GM13976 (cell line): ENCODE measurements at places on chromosomes 13 and 19.

GRCh38 chr19:14889994-14890642 lies 4.2 kb upstream of the OR7A17 start:
- DNase-seq, result no peak

GRCh38 chr13:39310961-39311360 lies 272.7 kb downstream of the NHLRC3 start:
- DNase-seq, result no peak

GRCh38 chr13:20714161-20714560 lies 10.7 kb downstream of the IL17D start:
- no peak for DNase-seq

- no peak for DNase-seq
Measured at GRCh38 chr13:77836423-77836822, 82.2 kb downstream of the EDNRB start.

DNA sequence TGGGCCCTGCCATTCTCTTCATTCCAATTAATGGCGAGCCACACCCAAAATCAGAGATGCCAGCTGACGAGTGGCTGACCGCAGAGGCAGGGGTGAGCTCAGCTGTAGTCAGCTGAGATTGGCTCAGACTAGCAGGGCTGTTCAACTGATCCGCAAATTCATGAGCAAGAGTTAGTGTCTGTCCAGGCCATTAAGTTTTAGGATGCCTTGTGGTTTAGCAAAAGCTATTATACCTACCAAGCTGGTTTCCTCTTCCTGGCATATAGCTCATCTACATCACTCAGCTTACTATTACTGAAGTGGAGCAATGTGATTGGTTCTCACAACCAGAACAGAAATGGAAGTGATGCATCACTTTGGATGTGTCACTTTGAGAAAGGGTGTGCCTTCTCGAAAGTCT lies 148.7 kb downstream of the NALCN start:
- DNase-seq, result no peak

DNA sequence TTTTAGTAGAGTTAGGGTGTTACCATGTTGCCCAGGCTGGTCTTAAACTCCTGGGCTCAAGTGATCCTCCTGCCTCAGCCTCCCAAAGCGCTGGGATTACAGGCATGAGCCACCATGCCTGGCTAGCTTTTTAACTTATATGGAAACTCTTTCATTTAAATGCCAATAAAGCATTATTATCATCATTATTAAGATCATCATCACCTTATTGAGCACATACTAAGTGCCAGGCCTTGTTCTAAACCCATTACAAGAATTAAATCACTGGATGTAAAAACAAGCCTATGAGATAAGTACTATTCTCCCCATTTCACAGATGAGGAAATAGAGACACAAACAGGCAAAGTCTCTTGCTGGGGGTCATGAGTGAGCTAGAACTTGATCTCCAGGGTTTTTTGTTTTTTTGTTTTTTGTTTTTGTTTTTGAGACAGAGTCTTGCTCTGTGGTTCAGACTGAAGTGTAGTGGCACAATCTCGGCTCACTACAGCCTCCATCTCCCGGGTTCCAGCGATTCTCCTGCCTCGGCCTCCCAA lies 1.3 kb downstream of the GMFG start:
- DNase-seq, result no peak

GRCh38 chr19:16262618-16263017 lies 62.0 kb upstream of the KLF2 start:
- no peak for DNase-seq

DNA sequence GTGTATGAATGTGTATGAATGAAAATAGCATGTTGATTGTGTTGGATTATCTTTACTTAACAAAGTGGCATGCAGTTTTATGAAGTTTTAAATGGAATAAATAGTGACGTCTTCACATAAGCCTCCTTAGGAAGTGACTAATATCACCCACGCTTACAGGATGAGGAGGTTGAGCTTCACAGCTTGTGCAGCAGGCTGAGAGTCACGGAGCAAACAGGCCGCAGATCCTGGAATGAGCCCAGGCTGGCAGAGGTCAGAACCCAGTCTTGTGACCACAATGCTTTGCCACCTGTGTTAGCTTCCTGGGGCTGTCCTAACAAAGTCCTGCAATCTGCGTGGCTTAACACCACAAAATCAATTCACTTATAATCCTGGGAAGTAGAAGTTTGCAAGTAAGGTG lies 20.8 kb downstream of the LAIR2 start:
- DNase-seq, result no peak

DNA sequence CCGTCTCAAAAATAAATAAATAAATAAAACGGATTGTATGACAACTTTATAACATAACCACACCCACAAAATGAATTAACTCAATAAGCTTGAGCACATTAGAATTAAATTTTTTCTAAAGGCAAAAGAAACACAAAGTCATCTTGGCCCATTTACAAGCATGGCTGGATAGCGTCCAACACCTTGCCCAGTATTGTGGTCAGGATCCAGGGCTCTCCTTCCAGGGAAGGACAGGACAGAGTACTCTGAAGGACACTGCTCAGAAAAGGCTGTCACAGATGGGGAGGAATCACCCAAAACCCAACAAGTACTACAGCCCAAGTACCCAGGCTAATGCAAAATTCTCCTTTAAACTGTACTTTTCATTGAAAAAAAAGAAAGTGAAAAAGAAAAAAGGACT lies 27.1 kb downstream of the SUGP2 start:
- DNase-seq, result no peak

DNA sequence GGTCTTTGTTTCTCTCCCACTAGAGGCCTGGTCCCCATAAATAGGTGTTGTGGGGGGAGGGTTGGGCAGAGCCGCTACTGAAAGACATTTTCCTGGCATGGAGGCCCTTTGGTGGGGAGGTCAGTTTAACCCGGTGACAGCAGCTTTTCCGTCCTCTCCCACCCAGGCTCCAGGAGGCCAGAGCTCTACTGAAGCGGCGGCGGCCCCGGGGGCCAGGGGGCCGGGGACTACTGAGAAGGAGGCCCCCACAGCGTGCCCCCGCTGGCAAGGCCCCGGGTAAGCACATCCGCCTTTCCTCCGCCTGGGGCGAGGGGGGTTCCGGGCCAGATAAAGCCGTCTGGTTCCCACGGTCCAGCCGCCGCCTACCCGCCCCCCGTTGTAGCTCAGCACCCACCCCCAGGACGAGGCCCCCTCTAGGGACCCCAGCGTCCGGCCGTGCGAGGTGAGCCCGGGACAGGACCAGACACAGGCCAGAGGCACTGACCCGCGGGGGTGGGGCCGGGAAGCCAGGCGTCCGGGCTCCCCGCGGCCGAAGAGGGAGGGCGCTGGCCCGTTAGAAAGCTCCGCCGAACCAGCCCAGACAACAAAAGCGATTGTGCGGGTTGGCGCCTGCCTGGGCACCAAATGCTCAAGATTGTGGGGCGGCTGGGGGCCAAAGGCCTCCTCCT lies 1.1 kb upstream of the LTBP4 start:
- no peak for DNase-seq

DNA sequence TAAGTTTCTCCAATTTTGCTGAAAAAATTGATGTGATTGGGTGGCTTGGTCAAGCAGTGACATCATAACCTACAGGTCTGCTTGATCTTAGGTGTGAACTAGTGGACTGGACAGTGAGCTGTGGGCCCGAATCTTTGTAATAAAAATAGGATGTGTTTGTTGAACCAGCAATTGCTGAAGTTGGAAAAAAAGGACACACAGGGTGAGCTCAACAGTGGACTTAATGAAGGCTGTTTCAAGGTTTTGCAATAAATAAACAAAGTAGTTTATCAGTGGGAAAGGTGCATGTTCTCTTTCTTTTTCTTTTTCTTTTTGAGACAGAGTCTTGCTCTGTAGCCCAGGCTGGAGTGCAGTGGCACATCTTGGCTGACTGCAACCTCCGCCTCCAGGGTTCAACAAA lies 30.3 kb upstream of the ZNF726 start:
- no peak for DNase-seq

DNA sequence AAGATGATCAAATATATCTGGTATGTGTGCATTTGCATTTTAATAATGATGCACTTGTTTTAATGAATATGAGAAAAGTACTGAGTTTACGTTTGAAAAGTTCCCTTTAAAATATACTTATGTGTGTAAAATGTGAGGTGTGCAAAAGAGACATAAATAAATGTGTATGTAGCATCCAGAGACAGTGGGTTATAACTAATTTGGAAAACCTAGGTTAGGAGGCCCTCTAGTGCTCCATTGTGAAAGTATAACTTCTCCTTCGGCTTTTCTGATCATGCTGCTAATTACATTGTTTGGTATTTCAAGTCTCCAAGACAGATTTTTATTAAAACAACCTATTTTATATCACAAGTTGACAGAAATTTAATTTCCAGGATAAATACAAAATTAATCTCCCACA lies 30.1 kb downstream of the SCEL start:
- DNase-seq, result peak; percentile 36

- DNase-seq, result no peak
Measured at GRCh38 chr13:79935121-79935520, 405.8 kb downstream of the SPRY2 start.

DNA sequence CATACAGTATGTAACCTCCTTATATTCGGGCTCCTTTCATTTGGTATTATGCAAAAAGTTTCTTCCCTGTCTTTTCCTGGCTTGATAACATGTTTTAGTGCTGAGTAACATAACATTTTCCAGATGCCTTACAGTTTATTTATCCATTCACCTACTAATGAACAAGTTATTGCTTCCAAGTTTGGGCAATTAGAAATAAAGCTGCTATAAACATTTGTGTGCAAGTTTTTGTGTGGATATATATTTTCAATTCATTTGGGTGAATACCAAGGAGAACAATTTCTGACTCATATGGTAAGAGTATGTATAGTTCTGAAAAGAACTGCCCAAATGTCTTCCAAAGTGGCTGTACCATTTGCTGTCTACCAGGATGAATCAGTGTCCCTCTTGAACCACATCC lies 360.9 kb downstream of the PCDH17 start:
- DNase-seq, result no peak
